ENCODE measurements at places on chromosomes 12 and 14. TPM values are rescaled to one million over a fixed set of nuclear protein-coding genes. Genes with fewer than 3 reads are reported as not detected.
A peak's percentile ranks its signal among the peaks of the same experiment; 100 is the strongest.

GRCh38 chr12:47277972-47278448, 198.3 kb upstream of the AMIGO2 start:
- DNase-seq: no peak

GRCh38 chr12:3468329-3468728, 22.7 kb upstream of the PRMT8 start:
- no peak for DNase-seq

DNA sequence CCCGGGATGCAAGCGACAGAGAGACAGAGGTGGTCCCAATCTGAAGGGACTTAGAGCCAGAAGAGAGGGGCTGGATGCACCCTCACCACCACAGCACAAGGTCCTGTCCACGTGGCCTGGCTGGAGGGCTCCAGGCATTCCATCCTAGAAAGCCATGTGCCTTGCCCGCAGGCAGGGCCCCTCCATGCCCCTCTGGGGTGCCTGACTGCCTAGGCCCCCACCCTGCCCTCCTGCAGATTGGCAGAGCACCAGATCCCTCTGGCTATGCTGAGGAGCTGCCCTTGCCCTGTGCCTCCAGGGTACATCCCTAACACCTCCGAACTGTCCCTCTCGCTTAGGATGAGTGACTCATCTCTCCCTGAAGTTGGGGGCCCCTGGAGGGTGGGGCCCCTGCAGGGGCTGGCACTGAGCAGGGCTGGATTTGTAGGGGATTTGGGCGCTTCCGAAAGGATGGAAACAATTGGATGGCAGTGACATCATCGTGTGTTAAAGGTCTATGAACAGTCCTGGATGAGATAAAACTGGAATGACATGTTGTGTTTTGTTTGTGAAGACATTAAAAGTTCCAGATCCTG, 50.9 kb downstream of the CHGA start:
- no peak for DNase-seq

DNA sequence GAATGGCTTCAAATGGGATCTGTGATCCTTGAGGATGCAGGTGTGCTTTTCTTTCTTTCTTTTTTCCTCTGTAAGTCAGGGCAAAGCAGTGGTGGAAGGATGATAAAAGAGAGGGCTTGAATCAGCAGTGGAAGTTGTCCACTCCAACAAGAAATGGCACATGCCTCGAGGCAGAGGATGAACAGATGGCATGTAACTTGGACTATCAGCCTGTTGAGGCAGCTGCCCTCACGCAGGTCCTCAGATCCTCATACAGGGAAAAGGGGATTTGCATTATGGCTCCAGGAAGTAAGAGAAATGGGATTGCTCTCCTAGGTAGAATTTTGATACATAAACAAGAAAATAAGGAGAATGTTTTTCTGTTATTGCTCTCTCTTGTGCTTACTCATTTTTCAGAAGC, 368.0 kb downstream of the FUT8 start:
- DNase-seq: no peak

- no peak for DNase-seq
Observed at GRCh38 chr12:89988188-89988915, 279.7 kb upstream of the ATP2B1 start.

GRCh38 chr14:102283631-102284129, 21.3 kb downstream of the MOK start:
- no peak for DNase-seq

- no peak for DNase-seq
Observed at GRCh38 chr12:47752552-47752951, 6.1 kb downstream of the RAPGEF3 start.

- peak; percentile 50 for DNase-seq
Observed at GRCh38 chr12:106195621-106196027, 52.2 kb downstream of the CKAP4 start.

Gene POTEM
- not detected for total RNA-seq

Gene ADAMTS20
- not detected for total RNA-seq

Gene NINJ2
- total RNA-seq: 0.78 TPM

Gene ARHGEF40
- 58.4 TPM for total RNA-seq
